Activated naive CD8-positive, alpha-beta T cell treated with anti-CD3 and anti-CD28 coated beads, Interleukin-2, amount 50 U/mL, for 24 hours (primary cell): ENCODE measurements at places on chromosomes 12 and 14.

DNA sequence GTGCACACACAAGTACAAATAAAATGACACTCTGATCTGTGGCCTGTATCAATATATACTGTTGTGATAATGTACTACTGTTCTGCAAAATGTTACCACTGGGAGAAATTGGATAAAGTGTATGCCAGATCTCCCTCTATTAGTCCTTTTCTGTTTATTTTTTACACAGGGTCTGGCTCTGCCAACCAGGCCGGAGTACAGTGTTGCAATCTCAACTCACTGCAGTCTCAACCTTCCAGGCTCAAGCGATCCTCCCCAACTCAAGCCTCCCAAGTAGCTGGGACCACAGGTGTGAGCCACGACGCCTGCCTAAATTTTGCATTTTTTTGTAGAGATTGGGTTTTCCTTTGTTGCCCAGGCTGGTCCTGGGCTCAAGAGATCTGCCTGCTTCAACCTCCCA lies 1.9 kb downstream of the NT5DC3 start:
- no peak for DNase-seq

GRCh38 chr12:83676781-83677295 lies 990.1 kb downstream of the TMTC2 start:
- no peak for DNase-seq

- no peak for DNase-seq
Observed at GRCh38 chr14:103084021-103084919, at the start of gene LBHD2. Gene LBHD2, plus strand, starts transcription at chr14:103084210. Its CDS starts 1,803 bp downstream, at chr14:103086013.

DNA sequence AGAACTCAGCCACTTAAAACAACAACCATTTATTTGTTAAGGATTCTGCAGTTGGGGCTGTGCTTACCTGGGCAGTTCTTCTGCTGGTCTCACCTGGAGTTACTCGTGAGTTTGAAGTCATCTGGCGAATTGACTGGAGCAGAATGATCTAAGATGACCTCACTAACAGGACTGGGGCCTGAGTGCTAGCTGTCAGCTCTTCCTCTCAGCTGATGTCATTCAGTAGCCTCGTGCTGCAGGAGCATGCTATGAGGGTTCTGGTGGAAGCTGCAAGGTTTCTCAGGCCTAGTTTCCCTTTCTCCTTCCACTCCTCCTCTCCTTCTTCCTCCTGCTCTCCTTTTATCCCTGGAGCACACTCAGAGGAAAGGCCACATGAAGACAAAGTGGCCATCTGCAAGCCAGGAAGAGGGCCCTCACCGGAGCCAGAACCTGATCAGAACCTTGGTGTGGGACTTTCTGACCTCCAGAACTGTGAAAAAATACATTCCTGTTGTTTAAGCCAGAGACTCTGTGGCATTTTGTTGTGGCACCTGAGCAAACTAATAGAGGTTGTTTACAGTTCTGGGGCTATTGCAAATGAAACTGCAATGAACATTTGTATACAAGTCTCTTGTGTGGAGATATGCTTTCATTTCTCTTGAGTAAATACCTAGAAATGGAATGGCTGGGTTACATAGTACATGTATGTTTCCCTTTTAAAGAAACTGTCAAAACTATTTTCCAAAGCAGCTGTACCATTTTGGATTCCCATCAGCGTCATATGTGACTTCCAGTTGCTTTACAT lies 21.9 kb upstream of the MAP3K9 start:
- DNase-seq: no peak

DNA sequence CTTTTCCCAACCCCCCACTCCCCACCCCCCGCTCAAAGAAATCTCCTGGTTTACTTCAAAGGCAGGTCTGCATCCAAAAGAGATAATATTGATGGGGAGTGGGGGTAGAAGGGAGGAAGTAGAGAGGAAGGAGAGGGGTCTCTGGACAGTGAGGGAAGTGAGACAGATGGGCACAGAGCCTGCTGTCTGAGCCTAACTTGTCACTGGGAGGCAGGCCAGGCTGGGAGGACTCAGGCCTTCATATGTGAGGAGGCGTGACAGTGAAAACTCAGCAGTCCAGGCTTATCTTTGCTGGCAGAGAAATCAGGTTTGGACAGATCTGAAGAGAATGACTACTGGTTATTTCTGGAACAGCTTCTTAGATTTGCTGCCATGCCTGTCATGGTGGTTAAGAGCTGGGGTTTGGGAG lies 192.3 kb downstream of the NUAK1 start:
- DNase-seq: no peak
